ENCODE measurements at places on chromosomes 11 and 22.

DNA sequence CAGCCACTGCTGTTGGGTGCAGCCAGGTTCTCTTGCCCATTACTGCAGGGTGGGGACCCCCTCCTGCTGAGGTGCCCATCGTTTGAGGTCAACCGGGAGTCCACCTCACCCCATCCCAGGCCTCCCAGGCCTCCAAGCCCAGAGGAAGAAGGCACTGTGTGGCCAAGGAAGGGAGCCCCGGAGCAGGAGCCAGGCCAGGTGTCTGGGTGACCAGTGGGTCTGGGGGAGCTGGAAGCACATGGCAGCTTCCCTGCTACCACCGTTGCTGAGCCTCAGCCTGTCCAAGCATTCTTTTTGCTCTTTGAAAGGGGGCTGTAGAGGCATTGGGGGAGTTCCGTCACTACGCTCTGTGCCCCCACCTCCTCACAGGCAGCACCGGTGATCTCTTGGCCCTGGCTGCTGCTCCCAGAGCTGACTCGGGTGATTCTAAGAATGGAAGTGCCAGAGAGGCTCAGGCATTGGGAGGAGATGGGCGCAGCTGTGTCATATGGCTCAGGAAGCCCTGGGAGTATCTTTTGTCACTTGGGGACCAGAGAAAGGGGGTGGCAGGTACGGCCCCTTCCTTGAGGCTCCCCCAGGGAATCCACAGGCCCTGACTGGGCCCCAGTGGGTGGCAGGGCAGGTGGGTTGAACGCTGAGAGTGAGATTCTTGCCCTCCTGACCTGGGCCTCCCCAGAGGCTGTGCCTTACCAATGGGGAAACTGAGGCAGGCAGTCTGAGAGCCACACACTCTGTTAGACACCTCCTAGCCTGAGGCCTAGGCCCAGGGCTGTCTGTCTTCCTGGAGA lies 1.9 kb downstream of the SEPTIN5 start:
- no peak for DNase-seq

GRCh38 chr11:64654958-64655541 lies 64.0 kb downstream of the SLC22A12 start:
- no peak for DNase-seq

- DNase-seq: peak; percentile 28
Observed at GRCh38 chr22:28907311-28908008, 24.1 kb downstream of the ZNRF3 start.

- no peak for DNase-seq
Observed at GRCh38 chr11:11584530-11584810, 37.3 kb downstream of the GALNT18 start.

DNA sequence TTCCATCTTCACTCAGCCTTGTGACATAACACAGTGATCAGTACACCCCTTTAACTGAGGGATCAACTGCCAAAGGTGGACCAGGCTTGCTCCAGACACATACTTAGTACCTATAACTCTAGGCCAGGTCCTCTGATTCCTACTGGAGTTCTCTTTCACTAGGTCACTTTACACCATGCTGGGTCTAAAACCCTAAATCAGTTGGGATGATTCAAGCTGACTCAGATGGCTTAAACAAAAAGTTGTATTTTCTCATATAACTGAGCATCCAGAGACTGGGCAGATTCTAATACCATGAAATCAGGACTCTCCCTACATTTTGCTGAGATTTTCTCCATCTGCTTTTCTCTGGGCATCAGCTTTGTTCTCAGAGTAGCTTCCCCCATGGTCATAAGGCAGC lies 26.0 kb upstream of the FLI1 start:
- no peak for DNase-seq

DNA sequence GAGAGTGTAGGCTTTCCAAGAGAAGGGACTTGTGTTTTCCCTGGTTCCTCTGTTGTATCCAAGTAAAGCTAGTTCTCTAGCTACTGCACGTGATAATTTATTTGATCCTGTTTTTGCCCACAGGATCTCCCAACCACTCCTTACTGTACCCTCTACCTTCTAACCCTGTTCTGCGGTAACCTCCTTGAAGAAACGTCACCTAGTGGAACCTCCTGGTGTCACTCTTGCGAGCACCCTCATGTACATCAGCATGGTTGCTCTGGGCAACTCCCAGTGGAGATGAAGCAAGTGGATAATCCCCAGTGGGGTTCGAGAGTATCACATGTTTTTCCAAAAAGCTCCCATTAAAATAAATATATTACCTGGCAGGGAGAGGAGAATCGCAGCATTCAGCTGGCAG lies 108.9 kb upstream of the CLMP start:
- no peak for DNase-seq

- DNase-seq: no peak
Observed at GRCh38 chr11:22276535-22276934, 61.6 kb upstream of the SLC17A6 start.

DNA sequence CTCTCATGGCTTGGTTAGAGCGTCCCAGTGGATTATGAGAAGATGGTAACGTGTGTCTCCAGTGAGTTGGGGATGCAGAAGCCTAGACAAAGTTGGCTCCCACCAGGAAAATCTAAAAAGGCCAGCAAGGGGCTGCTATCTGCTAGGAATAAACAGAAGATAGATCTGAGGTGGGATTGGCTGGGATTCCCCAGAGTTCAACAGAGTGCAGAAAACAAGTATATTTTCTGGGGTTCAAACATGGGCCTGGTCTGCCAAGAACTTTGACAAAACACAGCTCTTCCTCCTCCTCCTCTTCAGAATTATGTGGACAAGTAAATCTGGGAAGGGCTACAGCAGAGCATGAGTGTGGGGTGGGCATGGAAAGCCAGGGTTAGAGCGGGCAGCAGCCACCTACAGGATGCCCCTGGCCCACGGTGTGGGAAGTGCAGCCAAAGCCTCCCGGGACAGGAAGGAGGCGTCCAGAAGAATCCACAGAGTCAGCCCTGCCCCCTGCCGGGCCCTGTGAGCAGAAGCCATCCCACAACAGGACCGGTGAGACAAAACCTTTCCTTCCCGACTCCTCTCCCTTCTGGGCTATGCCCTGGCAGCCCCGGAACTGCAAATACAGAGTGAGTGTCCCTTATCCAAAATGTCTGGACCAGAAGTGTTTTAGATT lies 67.1 kb downstream of the CD82 start:
- no peak for DNase-seq

All from NCI-H446 (cell line).